ENCODE measurements at places on chromosomes 12 and 14.

- DNase-seq: no peak
Observed at GRCh38 chr12:107736914-107737313, 24.0 kb downstream of the PRDM4 start.

- DNase-seq: no peak
Observed at GRCh38 chr14:54638135-54638446, 71.2 kb downstream of the SAMD4A start.

DNA sequence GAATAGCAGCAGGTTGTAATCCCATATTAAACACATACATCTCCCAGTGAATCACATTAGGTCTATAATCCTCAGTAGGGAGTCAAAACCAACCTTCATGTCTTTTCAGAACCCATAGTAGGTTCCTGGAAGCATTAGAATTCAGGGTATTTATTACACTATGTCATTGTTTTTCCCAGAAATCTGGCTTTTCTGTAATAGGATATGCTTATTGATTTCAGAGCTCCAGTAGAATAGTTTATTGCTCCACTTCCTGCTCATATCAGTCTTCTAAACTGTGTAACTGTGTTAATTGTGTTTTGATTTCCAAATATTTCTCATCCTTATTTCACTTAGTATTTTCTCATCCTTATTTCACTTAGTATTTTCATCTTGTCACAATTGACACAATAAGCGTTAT lies 268.0 kb downstream of the CCDC59 start:
- no peak for DNase-seq

DNA sequence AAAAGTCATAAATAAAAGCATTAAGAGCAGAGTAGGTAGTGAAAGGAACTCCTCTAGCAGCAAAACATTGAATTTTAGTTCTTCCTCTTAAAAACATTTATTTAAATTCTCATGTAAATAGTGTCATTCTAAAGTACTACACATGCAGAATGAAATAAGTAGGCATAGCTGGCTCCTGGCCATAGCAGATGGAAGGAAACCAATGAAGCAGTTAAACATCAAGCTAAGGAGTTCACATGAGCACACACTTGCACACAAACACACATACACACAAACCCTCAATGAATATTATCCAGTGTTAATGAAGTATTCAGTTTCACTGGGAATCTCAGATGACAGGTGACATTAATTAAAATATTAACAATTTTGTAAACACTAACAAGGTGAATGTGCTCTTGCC lies 69.3 kb downstream of the SLC35F4 start:
- no peak for DNase-seq

- DNase-seq: no peak
Observed at GRCh38 chr12:56220611-56221231, 1.0 kb downstream of the RNF41 start.

GRCh38 chr12:27436029-27436428 lies 10.5 kb upstream of the SMCO2 start:
- DNase-seq: no peak
